Heart left ventricle (tissue), 16 donors: ENCODE measurements at places on chromosomes 3 and 15.

DNA sequence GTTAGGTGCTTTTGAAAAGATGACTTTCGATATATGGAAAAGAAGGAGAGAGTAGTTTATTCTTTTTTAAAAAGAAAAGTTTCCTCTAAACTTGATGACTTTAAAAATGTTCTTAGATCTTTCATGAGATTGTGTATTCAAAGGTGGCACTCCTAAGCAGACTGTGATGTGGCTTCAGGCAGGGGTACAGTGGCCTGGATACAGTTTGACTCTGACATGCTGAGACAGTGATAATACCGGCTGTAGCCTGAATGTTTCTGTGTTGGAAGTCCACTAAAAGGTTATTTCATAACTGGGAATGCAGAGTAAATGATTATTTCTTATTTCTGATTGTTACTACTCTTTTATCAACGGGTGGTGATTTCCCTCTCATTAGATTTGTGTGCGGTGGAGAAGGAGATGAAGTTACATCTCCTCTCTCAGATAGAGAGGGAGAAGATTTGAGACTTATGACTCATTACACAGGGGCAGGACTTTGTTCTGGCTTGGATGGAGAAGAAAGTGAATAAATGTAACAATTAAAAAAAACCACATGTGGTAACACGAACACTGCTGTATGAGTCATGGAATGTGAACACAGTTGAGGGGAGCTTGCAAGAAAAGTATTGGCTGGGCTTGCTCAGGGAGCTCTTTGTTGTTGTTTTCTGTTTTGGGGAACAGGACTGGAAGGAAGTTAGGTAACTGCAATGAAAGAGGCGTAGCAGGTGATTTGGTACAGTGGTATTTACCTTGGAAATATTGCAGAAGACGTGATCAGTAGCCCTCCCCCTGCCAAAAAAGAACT lies 21.6 kb downstream of the SPTSSB start:
- no peak for DNase-seq

- no peak for DNase-seq
These were observed 1.5 kb downstream of the LMLN start for GRCh38 chr3:197961582-197961945.

GRCh38 chr3:52558436-52558835 lies 22.0 kb downstream of the UQCC5 start:
- no peak for DNase-seq

DNA sequence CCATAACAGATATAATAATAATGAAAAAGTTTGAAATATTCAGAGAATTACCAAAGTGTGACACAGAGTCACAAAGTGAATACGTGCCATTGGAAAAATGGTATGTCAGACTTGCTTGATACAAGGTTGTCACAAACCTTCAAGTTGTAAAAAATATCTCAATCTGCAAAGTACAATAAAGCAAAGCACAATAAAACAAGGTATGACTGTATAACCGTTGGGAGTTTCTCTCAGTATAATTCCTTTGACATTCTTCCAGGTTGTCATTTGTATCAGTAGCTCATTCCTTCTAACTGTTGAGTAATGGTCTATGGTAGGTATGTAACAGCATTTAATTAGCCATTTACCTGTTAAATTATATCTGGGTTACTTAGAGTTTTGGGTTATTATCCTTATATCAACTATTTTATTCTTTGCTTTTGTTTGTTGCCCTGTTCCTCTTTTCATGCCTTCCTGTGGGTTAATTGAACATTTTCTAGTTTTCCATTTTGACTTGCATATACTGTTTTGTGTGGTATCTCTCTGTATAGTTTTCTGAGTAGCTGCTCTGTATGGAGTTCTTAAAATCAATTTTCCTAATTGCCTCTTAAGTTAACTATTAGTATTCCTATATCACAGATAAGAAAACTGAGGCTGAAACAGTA lies 112.5 kb downstream of the SUCNR1 start:
- DNase-seq = no peak

- no peak for DNase-seq
These were observed 30.9 kb downstream of the C3orf18 start for GRCh38 chr3:50536471-50537180.

GRCh38 chr3:39112113-39112512 lies 4.6 kb downstream of the TTC21A start:
- no peak for DNase-seq

DNA sequence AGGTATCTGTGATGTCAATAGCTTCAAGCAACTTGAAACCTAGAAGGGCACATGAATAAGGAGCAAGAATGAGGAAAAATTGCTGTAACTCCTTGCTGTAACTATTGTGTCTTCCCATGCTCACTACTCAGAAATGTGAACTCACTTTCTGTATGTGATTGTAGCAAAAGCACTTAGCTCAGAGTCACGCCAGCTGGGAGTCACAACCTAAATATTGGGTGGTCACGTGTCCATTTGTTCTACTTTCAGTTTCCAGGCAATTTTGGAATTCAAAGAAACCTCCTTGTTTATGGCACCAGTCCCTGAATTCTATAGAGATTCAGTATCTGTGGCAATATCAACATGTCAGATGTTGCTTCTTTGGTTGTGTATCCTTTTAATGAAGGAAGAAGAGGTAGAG lies 241.6 kb upstream of the AZI2 start:
- no peak for DNase-seq

DNA sequence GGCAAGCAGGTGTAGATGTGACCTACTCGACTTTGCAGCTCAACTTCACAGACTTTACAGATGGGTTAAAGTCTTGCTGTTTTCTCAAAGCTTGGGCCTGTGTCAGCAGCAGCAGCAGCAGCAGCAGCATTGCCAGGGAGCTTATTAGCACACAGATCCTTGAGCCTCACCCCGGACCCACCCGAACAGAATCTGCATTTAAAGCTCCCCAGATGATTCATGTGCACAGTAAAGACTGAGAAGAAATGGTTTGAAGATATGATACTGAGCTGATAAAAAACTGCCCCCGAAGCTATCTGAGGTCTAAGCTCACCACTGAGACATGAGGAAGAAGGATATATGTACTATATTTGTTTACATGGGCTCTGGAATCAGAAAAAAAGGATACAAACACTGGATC lies 231.7 kb downstream of the ARPP21 start:
- DNase-seq = no peak

- no peak for DNase-seq
These were observed 177.8 kb downstream of the KLF13 start for GRCh38 chr15:31504462-31504839.

GRCh38 chr3:132288357-132288756 lies 28.9 kb upstream of the ACP3 start:
- no peak for DNase-seq

GRCh38 chr15:80419546-80419945 lies 15.4 kb downstream of the ARNT2 start:
- DNase-seq = no peak

- DNase-seq = no peak
These were observed 597 bp downstream of the P2RY12 start for GRCh38 chr3:151383956-151384355.

DNA sequence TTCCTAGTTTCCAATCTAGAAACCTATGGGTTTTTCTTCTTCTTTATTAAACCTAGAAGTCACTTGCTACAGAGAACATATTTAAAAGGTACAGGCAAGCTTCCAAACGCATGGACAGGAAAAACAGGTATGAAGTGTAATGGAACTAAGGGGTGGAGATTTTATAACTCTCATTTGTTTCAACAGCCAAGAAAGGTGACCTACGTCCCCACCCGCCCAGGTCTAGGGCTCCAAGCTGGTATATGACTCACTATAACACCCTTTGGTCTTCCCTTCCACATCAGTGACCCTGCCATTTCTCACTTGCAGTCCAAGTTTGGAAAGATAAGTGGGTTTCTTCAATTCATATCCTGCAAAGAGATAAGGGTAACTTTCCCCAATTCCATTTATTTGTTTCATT lies 6.0 kb upstream of the LIPH start:
- no peak for DNase-seq

- no peak for DNase-seq
These were observed 29.2 kb downstream of the SH3BP5 start for GRCh38 chr3:15303216-15303615.
